ENCODE measurements at places on chromosomes 5 and 9.
A peak's percentile ranks its signal among the peaks of the same experiment; 100 is the strongest.

- no peak for DNase-seq
Measured at GRCh38 chr5:61734966-61735365, 402.9 kb downstream of the ZSWIM6 start.

GRCh38 chr5:943918-944620 is 51.4 kb downstream of the TRIP13 start:
- no peak for DNase-seq

DNA sequence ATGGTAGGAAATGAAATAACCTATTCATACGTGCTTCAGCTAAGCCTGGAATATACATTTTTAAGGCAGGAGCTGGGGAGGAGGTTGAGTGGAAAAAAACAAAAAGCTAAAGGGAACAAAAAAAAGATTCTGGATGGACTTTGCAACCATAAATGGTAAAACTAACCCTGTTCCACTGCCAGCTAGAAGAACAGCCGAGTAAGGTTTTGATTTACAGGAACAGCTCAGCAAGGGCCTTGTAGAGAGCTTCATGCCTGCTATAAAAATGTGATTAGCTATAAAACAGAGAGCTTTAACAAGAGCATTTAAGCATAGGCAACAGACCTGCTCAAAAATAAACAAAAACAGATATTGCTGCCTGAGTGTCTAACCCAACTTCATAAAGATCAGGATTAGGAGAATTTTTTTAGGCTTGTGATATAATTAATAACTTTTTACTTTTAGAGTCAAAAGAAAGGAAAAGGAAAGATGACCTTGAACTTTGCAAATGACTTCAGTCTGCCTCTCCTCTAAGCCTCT is 194.8 kb downstream of the FBXL7 start:
- no peak for DNase-seq

DNA sequence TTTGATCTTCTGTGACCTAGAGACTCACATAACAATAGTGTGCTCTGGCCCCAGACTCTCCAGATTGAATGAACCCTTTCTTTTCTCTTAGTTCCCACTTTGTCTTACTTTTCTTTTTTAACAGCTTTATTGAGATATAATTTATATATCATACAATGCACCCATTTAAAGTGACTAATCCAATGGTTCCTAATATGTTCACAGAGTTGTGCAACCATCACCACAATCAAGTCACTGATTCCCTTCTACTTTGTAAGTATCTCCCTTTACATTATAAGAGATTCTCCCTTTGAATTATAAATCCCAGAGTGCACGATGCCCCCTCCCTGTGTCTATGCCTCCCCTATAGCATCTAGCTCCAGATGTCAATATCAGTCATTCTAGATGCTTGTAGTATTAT is 172.4 kb downstream of the HINT1 start:
- DNase-seq, result no peak

DNA sequence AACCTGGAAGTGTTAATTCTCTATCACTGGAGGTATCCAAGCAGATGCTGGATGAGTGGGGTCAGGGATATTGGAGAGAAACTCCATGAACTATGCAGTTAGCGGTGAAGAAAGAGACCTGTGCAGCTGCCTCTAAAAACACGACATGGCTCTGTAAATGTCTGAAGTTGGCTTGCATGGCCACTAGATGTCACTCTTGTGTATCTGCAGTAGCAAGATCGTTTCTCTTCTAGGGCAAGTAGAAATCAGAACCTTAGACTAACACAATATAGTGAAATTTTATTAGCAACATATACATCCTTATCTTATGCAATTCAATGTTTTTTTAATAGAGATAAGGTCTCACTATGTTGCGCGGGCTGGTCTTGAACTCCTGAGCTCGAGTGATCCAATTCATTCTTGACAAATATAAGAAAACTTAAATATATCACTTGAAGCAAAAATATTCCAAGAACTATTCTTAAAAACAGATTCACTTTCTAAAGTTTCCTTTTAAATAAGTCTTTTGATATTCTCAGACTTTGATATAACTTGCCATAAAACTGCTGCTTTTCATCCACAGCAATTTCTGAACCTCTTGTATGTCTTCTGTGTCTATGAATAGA is 2.9 kb downstream of the OR2S2 start:
- peak; percentile 74 for DNase-seq

DNA sequence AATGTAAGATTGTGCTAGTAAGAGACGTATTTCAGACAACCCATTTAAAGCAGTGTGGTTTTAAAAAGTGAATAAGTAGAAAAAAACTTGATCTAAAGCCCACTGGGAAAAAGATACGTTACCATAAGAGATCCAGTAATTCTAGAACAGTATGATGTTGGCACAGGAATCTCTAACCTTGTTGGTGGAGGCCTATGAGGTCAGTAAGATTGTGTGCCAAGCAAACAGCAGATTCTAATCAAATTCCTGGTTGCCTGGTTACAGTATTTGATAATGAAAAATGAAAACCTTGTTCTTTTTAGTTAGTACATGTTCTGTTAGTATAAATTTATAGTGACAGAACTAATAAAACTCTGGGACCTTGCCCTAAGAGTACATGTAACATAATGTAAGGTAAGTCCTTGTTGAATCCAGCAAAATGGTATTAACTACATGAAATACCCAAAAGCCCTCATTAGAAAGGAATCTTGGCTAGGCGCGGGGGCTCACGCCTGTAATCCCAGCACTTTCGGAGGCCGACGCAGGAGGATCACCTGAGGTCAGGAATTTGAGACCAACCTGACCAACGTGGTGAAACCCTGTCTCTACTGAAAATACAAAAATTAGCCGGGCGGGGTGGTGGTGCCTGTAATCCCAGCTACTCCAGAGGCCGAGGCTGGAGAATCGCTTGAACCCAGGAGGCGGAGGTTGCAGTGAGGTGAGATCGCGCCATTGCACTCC is 33.2 kb upstream of the DMXL1 start:
- no peak for DNase-seq

DNA sequence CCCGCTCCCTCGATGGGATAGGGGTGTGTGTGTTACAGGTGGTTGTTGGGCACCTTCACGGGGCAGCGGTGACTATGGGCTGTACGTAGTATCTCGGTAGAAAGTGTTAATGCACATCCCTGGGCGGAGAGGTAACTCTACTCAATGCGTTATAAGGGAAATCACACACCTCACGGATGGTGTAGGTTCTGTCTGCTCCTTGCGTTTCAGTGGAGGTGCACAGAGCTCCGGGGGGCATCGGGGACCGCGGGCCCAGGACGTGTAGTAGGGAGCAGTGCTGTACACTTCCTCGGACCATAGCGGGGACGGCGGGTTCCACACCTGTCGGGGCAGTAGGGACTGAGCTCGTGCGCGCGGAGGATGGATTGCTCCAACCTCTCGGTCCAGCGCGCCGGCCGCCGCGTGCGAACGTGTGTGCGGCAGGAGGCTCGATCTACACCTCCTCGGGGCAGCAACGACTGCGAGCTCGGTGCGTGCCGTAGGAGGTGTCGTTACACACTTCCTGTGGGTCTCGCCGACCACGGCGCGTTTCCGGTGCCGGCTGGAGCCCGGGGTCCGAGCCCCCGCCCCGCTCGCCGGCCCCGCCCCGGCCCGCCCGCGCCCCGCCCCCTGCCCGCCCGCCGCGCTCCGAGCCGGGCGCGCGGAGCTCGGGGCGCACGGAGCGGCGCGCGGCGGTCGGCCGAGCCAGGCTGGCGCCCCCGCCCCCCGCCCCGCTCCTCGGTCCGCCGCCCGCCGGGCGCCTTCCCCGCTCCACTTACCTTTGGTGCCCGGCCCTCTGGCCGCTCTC is at the start of gene KIAA1958:
KIAA1958 (plus strand) TSS at position 607 of the 787 bp plus-strand sequence. CDS start 87,254 bp downstream, outside the sequence.
- peak; percentile 90 for DNase-seq

GRCh38 chr5:132812781-132813598 is at the start of gene SOWAHA:
SOWAHA (plus strand) TSS chr5:132813302; CDS start chr5:132813622, 320 bp downstream.
- DNase-seq, result peak; percentile 67

GRCh38 chr5:80967500-80968181 is 7.5 kb downstream of the RASGRF2 start:
- no peak for DNase-seq

GRCh38 chr5:142685418-142686209 is at the start of gene FGF1:
FGF1 (minus strand) TSS chr5:142686090; CDS start chr5:142614127, 71,963 bp downstream.
- DNase-seq, result no peak

DNA sequence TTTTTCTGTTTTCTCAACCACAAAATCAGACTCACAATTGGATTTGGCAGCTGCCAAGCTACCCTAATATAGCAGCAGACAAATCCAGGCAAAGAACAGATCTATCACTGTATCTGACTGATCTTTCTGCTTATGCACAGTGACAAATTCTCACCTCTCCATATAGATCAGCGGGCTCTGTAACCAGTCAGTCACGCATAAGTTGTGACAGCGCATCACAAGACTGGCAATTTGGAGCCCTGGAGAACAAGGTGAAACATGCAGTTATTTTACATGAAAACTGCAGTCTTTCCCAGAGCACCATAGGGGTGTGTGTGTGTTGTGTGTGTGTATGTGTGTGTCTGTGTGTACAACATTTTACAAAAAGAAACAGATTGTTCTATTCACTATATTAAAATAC is 37.7 kb downstream of the RORB start:
- no peak for DNase-seq

DNA sequence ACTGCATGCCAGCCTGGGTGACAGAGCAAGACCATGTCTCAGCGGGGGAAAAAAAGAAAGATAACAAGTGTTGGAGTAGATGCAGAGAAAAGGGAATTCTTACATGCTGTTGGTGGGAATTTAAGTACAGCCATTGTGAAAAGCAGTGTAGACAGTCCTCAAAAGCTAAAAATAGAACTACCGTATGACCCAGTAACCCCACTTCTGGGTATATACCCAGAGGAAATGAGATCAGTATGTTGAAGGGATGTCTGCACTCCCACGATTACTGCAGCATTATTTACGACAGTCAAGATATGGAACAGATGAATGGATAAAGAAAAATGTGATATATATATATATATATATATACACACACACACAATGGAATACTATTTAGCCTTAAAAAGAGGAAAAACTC is 225.3 kb upstream of the SLC24A2 start:
- DNase-seq, result no peak

- DNase-seq, result peak; percentile 66
Measured at GRCh38 chr9:122158202-122158601, 1.4 kb downstream of the NDUFA8 start.

- no peak for DNase-seq
Measured at GRCh38 chr5:137688210-137688840, 47.6 kb downstream of the KLHL3 start.

DNA sequence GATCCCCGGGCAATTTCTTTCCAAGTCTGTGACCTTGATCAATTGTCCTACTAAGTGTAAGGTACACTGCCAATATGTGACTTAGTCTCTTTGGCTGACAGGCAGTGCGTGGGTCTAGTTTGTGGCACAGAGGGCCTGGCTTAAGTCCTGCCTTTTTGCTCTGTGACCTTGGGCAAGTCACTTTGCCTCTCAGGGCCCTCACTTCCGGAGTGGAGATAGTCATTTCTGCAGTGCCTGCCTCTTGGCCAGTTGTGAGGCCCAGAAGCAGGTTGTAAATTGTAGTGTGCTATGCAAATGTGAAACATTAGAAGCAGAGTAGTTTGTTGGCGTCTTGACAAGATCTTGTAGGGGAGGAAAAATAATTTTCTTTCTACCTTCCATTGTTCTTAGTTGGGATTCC is 39.0 kb downstream of the KIF4B start:
- DNase-seq, result no peak

- no peak for DNase-seq
Measured at GRCh38 chr5:171306166-171306565, 2.9 kb upstream of the TLX3 start.

GRCh38 chr5:14038341-14038959 is 94.0 kb upstream of the DNAH5 start:
- no peak for DNase-seq

DNA sequence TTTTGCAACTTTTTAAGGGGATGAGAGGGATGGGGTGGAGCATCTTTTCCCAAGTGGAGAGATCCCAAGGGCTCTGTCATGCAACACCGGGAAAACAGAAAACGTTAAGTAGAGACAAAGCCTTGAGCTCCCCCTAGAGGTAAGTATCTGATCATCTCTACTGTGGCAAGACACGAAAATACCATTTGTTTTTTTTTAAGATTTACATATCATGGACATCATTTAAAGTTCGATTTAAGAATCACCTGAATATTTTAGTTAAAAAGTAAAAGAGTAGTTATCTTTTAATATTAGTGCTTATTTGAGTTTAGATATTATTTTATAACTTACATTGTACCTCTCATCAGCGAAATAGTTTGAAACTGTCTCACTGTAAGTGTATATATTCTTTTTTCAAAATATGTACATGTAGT is 200.4 kb downstream of the LRRC70 start:
- peak; percentile 63 for DNase-seq

DNA sequence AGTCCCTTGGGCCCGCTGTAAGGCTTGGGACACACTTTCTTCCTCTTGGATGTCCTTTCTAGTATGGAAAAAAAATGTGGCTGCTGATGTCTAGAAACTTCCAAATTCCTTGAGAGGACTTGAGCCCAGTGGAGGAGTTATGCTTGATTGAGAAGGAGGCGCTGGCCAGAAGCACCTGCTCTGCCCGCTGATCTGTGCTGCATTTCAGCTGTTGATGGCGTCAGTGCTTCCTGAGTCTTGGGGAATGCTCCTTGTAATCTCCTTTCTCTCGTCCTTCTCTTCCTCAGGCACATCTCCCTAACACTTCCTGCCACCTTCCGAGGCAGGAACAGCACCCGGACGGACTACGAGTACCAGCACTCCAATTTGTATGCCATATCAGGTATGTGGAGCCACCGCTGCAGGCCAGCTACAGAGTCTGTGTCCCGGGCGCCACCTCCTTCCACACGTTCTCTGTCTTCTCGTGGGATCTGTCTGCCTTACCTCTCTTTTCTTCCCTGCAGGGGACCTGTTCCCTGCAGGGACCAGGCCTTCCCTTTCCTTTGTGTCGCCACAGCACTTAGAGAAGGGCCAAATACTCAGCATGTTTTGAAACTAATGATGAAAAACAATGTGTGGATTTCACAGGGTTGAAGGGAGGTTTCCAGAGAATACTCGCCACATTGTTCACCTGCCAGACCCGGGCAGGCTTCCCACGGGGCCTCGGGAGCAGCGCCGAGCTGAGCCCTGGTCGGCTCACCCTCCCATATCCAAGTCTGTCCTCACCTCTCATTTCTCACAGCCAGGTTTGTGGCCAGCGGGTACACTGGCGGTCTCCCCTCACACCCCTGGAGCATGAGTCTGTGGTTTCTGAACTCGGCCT is 95.2 kb downstream of the MVB12B start:
- DNase-seq, result no peak

- DNase-seq, result no peak
Measured at GRCh38 chr9:129962889-129963703, 79.9 kb downstream of the FNBP1 start.

DNA sequence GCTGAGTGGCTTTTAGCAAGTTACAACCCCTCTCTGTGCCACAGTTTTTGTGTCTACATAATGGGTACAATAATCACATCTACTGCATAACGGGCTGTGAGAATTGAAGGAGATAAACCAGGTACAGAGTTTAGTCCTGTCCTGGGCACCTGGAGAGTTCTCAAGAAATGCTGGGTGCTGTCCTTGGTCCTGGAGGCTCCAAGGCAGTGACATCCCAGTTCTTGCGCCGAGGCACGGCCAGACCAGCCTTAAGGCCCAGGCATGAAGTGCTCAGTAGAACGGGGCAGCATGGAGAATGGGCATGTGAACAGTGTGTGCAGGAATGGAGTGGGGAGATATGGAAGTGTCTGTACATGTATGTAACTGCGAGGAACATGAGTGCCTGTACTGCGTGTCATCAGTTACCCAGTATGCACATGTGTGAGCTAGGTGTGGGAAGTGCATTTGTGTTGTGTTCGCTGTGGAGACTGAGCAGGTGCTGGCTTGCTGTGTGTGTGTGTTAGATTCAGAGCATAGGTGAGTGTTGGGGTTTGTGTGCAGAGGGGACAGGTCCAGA is 6.3 kb upstream of the UNC5A start:
- DNase-seq, result peak; percentile 52
